ENCODE measurements at places on chromosomes 11 and 22. TPM values are rescaled to one million over a fixed set of nuclear protein-coding genes. Genes with fewer than 3 reads are reported as not detected.

The SLC17A6 gene
- total RNA-seq: not detected

The EP300 gene
- 68.3 TPM for total RNA-seq

The CD59 gene
- total RNA-seq: 370 TPM

The POLR3H gene
- 20.5 TPM for total RNA-seq

The PDE2A gene
- total RNA-seq: 1.3 TPM

Measured in smooth muscle cell of the umbilical artery (primary cell).